Stimulated activated CD4-positive, alpha-beta T cell treated with anti-CD3 and anti-CD28 coated beads, Interleukin-1b, Interleukin-23, amount 100 ng/mL, for 4 hours (primary cell): ENCODE measurements at places on chromosomes 12 and 14.
A peak's percentile ranks its signal among the peaks of the same experiment; 100 is the strongest.

- DNase-seq: no peak
These were observed 76.6 kb upstream of the CNTN1 start for GRCh38 chr12:40615590-40615989.

- DNase-seq: no peak
These were observed 213.7 kb downstream of the SLC2A13 start for GRCh38 chr12:39892146-39892545.

- no peak for DNase-seq
These were observed 217.8 kb downstream of the KITLG start for GRCh38 chr12:88362439-88362838.

DNA sequence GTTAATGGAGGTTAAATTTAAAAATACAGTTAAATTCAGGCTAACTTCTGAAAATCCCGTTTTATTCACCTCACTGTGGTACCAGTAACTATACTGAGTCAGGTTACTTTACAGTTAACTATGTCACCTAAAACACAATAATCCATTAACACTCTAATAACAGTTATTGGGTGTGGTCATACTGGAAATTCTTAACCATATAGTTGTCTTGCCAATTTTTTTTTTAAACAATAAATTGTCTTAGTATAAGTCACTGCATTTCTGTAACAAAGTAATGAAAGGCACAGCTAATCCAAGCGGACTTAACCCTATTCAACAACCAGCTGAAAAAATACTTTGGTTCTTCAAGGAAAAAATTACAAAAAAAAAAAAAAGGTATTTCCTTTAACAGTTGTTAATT lies 16.2 kb upstream of the PHLDA1 start:
- DNase-seq: no peak

DNA sequence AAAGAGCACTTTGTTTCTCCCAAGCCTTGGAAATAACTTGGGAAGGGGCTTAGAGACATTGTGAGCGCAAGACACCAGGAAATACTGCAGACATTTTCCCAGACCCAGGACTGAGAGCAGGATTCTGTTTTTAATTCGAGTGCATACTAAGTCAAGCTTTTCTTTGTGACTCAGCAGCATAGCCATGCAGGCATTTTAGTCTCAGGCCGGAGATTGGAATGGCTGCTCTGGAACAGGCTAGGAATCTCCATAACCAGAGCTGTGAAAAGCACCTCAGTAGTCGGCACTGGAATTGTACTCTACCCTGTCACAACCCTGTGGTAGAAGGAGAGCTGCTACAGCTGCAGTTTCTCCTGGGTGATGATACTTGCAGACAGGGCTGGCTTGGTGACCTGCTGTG lies 28.9 kb upstream of the GARIN6 start:
- no peak for DNase-seq

GRCh38 chr14:37247791-37248461 lies 50.2 kb downstream of the MIPOL1 start:
- DNase-seq: no peak

DNA sequence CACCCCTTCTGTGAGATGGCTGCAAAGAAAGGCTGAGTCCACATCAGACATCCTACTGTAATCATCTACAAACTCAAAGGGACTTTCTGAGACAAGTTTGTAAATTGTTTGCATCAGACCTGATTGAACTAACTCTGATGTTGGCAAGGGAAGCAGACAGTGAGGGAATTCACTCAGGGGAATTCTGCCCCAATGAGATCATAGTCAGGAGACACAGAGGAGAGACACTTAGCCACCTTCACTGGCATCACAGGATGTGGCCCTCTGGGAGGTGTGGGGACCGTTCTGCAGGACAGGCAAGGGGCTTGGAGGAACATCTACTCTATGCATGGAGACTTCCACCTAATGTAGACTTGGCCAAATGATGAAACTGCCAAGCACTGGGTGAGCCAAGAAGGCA lies 70.7 kb upstream of the DDX11 start:
- DNase-seq: no peak

- no peak for DNase-seq
These were observed 44.3 kb downstream of the TMTC1 start for GRCh38 chr12:29739279-29739991.

DNA sequence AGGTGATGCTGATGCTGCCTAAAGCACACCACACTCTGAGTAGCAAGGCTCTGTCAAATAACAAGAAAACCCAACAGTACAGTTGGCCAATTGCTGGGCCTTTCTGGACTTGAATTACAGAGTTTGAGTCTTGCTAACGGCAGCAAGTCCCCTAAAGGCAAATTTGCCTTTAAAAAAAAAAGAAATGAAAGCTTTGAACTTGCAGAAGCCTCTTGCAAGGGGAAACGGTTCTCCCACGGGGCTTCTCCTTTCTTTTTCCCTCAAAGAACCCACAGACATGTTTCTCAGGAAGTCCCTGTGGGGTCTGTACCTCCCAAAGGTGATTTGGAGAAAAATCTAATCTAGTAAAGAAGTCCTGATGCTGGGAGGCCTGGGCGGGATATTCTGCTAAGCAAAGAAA lies 191.3 kb upstream of the MYL2 start:
- no peak for DNase-seq

DNA sequence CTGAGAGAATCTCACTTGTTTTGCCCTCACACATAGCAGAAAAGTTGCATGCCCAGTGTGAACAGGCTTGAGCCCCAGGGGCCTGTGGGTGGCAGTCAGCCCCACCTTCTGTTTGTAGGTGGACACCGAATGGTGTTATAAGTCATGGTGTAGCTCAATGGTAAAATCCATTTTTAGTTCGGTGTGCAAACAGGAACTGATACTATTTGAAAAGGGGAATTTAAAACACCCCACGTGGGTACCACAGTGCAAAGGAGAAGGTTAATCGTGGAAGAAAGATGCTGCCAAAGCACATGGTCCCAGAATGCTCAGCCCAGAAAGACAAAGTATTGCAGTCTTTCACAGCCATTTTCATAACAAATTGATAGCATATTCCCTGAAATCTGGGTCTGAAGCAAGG lies 71.8 kb upstream of the GZMB start:
- DNase-seq: no peak

GRCh38 chr14:75418850-75419768 lies 8.7 kb upstream of the JDP2 start:
- DNase-seq: peak; percentile 47

- no peak for DNase-seq
These were observed 415.4 kb downstream of the RAD51B start for GRCh38 chr14:68235011-68235410.

DNA sequence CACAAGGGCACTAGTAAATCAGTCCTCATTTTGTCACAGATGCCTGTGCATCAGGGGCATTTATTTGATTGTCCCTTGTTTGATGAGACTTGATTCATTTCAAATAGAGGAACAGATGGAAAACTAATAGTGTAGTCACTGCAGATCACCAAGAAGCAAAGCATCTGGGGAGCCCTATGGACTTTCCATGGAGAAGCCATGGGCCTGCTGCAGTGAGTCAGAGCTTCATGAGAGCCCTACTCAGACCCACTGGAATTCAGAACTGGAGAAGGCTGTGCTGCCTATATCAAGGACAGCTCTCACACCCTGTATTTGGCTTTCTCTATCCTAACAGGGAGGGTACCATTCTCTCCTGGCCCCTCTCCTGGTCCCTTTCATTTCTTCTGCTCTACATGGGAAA lies 126.2 kb downstream of the GRIP1 start:
- no peak for DNase-seq

DNA sequence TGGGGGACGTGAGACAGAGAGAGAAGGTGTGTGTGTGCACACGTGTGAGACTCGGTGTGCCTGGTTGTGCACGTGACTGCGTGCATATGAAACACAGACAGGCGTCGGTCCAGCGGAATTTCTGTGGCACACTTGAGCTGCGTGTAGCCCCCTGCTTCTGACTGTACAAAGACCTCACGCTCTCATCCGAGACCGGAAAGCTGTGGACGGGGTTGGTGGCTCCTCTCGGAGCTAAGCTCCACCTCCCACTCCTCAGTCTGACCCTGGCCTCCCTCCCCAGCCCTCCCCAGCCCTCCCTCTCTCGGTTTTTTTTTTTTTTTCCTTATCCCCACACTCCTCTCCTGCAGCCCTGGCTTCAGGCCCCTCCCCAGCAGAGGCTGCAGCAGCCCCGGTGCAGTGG lies 8.3 kb upstream of the C14orf180 start:
- no peak for DNase-seq

- DNase-seq: no peak
These were observed 9.9 kb upstream of the LYZ start for GRCh38 chr12:69338120-69338859.

DNA sequence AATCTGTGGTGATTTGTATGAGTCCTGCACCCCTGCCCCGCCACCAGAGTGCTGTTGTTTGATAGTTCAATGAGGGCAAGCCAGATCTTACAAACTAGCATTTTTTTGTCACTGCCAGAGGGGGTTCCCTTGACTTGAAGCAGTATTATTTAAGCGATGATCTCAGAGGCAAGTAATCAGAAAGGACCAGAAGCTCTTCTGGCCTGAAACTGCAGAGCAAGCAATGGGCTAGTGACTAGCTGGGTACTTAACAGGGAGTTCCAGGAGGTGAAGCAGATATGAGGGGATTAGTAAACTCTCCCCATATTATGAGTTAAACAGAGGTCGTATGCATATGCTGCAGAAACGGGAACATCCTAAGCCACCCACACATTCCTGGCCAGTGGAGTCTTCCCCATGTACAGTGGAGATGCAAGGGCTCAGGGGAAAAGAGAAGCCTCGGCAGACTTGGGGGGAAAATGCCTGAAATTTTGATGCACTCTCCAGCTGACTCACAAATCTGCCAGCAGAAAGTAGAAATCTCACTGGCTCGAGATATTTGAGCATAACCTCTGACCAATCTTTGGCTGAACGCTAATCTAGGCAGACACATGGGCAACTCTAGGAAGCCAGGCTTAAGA lies 8.3 kb upstream of the CRACR2A start:
- no peak for DNase-seq

GRCh38 chr12:67982164-67982563 lies 7.1 kb upstream of the IFNG-AS1 start:
- DNase-seq: no peak

GRCh38 chr14:86613786-86614185 lies 1083.8 kb downstream of the FLRT2 start:
- DNase-seq: no peak

DNA sequence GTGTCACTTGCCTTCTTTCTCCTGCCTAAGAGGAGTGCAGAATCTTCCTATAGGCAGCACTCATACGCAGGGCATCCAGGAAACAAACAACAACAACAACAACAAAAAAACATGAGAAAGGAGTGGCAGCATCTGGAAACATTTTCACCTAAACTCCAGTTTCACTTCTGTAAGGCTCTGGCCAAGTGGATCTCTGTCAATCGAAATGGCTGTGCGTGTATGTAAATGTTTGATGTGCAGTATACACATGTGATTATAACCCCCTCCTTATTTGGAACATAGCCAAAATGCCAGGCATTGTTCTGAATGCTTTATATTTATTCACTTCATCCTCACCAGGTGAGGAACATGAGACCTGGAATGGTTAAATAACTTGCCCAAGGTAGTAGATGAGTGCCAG lies 76.8 kb downstream of the COX16 start:
- DNase-seq: no peak

GRCh38 chr12:59927032-59927431 lies 331.2 kb downstream of the SLC16A7 start:
- no peak for DNase-seq

DNA sequence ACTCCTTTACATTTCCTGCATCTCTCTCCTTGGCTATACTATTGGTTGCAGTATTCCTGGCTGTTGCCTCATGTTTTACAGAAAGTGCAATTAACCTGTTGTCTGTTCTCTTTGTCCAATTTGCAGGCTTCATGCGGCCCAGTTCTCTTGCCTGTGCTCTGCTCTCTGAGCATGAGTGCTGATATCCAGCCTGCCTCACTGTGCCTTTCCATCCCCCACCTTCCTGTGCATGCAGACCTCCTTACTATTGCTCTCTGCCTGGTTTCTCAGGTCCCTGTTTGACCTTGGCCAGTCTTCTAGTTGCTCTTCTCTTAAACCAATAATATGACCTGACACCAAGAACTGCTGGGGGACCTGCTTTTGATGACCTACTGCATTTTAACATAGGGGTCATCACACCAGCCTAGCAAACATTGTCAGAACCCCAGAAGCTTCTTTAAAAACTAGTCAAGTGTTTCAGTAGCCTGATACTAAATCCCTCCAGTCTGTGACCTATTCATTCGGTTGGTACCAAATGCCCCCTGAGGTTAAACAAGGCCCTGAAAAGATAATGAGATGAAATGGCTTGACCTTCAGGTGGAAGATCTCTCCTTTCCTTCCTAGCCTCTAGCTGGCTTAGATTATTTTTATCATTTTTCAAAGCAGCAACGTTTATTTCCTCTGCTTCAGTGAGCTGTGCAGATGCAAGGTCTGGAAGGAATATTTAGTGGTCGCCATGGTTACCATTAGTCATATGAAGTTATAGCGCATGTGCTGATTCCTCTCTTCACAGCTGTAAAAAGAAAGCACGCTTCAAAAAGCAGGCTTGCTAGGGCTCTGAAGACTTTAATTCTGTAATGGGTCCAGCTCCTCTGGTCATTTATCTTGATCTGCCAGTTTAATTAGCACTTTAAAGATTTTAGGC lies 216.5 kb downstream of the PHLDA1 start:
- no peak for DNase-seq

- no peak for DNase-seq
These were observed 18.9 kb downstream of the ABCB9 start for GRCh38 chr12:122947352-122947792.

DNA sequence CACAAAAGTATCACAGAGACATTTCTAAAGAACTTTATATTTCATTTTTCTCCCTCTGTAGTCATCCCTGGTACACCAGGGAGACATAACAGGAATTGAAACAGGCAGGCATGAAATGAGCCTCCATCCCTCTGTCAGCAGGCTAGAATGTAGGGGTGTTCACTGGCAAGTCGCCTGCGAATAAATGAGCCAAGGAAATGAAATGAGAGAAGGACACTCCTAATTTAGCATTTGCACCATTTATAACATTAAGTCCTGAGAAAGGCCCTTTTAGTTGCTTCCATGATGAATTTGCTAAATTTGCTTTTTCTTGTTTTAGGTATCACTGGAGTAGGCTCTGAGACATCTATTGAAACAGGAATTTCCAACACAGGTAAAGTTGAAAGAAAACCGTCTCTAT lies 192.4 kb upstream of the CNTN1 start:
- DNase-seq: no peak

DNA sequence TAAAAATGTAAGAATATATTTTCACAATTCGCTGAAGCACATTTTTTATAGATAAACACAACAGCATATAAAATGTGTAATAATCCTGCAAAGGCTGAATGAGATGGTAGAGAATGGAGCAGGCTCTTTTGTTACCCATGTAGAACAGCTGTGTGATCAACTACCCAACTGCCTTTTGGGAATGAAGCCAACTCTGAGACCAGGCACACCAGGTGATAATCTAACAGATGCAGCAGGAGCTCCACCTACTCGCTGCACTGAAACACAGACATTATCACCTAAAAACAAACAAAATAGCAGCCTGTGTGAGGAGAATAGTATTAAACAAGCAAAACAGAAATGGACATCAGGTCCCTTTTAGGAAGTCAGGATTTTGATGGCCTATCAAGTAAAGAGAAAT lies 183.3 kb downstream of the CCDC59 start:
- DNase-seq: no peak

- no peak for DNase-seq
These were observed 1.6 kb downstream of the ACSS3 start for GRCh38 chr12:81079280-81080076.
